Hematopoietic multipotent progenitor cell treated with erythropoietin and hydrocortisone succinate and interleukin-3 and kit ligand, for 4 days (in vitro differentiated cells): ENCODE measurements at places on chromosomes 16 and 17.
A peak's percentile ranks its signal among the peaks of the same experiment; 100 is the strongest.

DNA sequence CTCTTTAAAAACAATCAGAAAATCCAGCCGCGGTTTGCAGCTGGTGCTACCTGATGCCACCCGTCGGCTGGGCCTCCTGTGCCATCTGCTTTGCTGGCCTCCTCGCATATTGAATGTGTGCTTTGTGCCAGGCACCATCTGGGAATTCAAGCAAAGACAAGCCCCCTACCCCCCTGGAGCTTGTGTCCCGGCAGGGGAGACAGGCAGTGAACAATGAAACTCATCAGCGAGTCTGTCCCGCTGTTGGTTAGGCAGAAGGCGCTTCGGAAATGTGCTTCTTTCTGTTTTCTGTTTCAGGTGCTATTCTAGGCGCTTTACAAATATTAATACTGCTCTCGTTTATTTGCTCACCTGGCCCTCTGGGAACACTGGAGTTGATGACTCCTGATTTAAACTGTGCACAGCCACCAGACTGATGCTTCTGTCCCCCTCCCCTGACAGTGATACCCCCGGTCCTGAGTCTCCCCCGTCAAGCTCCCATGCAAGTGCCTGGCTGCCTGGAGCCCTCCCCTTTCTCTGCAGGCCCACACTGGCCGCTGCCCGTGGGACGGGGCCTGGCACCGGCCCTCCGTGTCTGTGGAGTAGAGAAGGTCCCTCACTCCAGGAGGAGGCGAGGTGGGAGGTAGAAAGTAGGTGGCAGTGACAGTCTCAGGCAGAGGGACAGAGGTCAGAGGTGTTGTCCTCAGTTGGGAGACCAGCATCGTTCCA is 126.1 kb upstream of the PLCG2 start:
- no peak for DNase-seq

- DNase-seq = peak; percentile 54
Observed at GRCh38 chr17:59416184-59416583, 84.7 kb downstream of the YPEL2 start.

GRCh38 chr16:71811261-71811803 is 2.7 kb upstream of the AP1G1 start:
- DNase-seq = peak; percentile 71

- no peak for DNase-seq
Observed at GRCh38 chr16:65698791-65699321, 577.0 kb upstream of the CDH11 start.

GRCh38 chr16:54067322-54068065 is 219.1 kb downstream of the IRX3 start:
- no peak for DNase-seq

DNA sequence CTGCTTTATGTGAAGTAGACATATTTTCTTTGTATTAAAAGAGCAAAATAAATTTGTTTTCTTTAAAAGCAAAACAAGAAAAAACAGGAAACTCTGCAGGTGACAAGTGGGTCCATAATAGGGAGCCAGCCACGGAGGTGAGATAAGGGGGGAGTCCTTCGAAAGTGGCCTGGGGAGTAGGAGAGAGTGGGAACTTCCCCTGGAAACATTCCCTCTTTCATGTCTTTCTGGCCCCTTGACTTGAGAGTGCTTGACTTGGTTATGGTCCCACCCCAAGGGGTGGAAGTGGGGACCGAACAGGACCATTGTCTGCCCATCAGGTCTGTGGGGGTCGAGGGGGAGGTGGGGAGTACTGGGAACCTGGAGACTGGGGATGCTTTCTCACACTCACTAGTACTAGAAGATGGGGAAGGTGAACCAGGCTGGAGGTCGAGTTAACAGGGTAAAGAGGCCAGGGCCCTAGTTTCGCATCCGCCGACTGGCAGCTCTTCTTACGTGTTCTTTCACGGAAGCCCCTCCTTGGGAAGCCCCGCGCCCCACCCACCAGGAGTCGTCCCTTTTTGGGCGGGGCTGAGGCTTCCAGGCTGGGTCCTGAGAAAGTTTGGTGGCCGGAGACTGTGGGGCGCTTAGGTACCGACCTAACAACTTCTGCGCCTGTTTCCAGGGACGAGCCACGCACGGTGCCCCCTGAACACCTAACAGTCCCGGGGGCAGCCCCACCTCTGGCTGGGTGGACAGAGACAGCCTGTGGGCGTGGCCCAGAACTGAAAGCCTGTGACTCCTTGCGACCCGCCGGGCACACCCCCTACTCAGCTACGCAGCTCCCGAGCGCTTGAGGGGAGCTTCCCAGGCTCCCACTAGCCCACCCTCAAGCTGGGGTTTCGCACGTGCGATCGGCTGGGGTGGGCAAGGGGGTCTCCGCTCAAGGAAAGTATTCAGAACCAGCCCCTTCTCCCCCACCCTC is 790 bp downstream of the TRADD start:
- DNase-seq = peak; percentile 64

GRCh38 chr17:41777574-41778188 is 8.8 kb downstream of the JUP start:
- DNase-seq = peak; percentile 51

- DNase-seq = no peak
Observed at GRCh38 chr17:40912486-40913210, 24.8 kb downstream of the KRT23 start.

- DNase-seq = no peak
Observed at GRCh38 chr17:73028299-73028755, 64.2 kb downstream of the SLC39A11 start.

GRCh38 chr16:54588026-54588425 is 301.4 kb upstream of the IRX3 start:
- DNase-seq = no peak

- no peak for DNase-seq
Observed at GRCh38 chr17:7459961-7460545, 15.2 kb downstream of the CHRNB1 start.

GRCh38 chr17:62998665-62999393 is 32.8 kb downstream of the TANC2 start:
- DNase-seq = no peak

GRCh38 chr17:65194670-65195334 is 57.6 kb downstream of the RGS9 start:
- no peak for DNase-seq
